ENCODE measurements at places on chromosomes 2 and 18. TPM values are rescaled to one million over a fixed set of nuclear protein-coding genes. Genes with fewer than 3 reads are reported as not detected.
A peak's percentile ranks its signal among the peaks of the same experiment; 100 is the strongest.

The CHRND gene
- 97.9 TPM for polyA plus RNA-seq

DNA sequence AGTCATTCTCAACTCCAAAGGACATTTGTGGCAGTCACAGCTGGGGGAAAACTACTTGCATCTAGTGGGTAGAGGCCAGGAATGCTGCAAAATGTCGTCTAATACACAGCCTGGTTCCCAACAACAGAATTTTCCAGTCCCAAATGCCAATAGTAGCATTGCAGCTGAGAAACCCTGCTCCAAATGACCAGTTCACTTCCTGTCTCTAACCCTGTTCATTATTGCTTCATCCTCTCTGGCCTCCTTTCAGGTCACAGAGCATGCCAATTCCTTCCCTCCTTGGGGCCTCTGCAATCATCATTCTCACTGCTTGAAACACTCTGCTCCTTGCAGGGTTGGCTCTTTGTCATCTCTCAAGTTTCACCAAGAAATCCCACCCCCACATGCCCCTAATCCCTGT, 139.1 kb downstream of the IRS1 start:
- peak; percentile 61 for DNase-seq

GRCh38 chr2:220178991-220179695, 551.7 kb downstream of the SLC4A3 start:
- DNase-seq: no peak

The CREB1 gene
- polyA plus RNA-seq: 28.4 TPM

The TCF7L1 gene
- polyA plus RNA-seq: 34.9 TPM

The LAMA1 gene
- 1.6 TPM for polyA plus RNA-seq

- no peak for DNase-seq
Observed at GRCh38 chr2:3132966-3133365, 244.7 kb downstream of the EIPR1 start.

The STAT4 gene
- 1.3 TPM for polyA plus RNA-seq

The GCG gene
- 8.7 TPM for polyA plus RNA-seq

The TEX44 gene
- not detected for polyA plus RNA-seq

- DNase-seq: no peak
Observed at GRCh38 chr18:2518473-2518872, 52.8 kb downstream of the METTL4 start.

The C2orf15 gene
- polyA plus RNA-seq: 0.71 TPM

The NOSTRIN gene
- polyA plus RNA-seq: 16.5 TPM
